ENCODE measurements at places on chromosomes 3 and 15.

GRCh38 chr15:25055356-25056068, 100.7 kb downstream of the SNRPN start:
- no peak for DNase-seq

DNA sequence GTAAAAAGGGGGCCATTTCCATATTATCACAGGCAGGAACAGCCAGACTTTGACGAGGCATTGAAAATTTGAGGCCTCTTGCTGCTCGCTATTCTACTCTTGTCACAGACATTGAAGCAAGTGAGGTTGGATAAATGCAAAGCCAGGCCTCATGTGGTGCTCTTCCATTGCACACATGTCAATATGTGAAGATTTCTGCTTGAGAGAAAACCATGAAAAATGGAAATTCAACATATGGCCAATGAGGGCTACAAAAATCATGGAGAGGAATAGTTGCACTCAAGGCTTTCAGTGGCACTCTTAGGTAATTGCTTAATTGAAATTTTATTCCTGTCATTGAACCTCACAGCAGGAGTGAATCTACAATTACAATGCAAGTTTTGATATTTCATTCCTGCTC, 185.6 kb upstream of the MBNL1 start:
- no peak for DNase-seq

- no peak for DNase-seq
Observed at GRCh38 chr3:133836497-133837158, 31.0 kb downstream of the SRPRB start.

GRCh38 chr15:31465083-31465955, 138.7 kb downstream of the KLF13 start:
- DNase-seq, result no peak

DNA sequence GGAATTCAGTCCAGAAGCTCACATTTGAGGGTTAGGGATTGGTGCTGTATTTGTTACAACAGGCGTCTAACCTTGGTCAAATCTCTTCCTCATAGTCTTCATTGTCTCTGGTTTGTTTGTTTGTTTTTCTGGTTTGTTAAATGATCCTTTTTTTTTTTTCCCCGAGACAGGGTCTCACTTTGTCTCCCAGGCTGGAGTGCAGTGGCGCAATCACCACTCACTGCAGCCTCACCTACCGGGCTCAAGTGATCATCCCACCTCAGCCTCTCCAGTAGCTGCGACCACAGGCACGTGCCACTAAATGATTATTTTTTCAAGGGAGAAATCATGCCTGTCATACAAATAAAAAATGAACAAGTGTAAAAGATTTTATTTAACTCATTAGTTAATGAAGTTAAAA, 14.3 kb upstream of the ADPGK start:
- DNase-seq, result no peak
